ENCODE measurements at places on chromosomes 12 and 14.
A peak's percentile ranks its signal among the peaks of the same experiment; 100 is the strongest.

DNA sequence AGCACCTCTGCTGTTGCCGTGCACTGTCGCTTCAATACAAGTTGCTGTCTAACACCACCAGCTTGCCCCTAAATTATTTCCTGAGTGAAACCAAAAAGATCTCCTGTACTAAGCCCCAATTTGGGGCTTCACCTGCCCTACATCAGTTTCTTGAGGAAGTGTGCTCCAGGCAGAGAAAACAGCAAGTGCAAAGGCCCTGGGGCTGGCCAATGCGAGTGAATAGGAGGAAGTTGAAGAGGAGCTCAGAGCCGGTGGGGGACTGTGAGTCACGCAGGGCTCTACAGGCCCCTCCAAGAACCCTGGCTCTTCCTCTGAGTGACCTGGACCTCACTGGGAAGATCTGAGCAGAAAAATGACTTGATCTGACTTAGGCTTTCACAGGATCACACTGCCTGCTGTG lies 117.2 kb downstream of the IPO8 start:
- no peak for DNase-seq

- DNase-seq = no peak
These were observed 10.1 kb downstream of the PCNX4 start for GRCh38 chr14:60101786-60102185.

DNA sequence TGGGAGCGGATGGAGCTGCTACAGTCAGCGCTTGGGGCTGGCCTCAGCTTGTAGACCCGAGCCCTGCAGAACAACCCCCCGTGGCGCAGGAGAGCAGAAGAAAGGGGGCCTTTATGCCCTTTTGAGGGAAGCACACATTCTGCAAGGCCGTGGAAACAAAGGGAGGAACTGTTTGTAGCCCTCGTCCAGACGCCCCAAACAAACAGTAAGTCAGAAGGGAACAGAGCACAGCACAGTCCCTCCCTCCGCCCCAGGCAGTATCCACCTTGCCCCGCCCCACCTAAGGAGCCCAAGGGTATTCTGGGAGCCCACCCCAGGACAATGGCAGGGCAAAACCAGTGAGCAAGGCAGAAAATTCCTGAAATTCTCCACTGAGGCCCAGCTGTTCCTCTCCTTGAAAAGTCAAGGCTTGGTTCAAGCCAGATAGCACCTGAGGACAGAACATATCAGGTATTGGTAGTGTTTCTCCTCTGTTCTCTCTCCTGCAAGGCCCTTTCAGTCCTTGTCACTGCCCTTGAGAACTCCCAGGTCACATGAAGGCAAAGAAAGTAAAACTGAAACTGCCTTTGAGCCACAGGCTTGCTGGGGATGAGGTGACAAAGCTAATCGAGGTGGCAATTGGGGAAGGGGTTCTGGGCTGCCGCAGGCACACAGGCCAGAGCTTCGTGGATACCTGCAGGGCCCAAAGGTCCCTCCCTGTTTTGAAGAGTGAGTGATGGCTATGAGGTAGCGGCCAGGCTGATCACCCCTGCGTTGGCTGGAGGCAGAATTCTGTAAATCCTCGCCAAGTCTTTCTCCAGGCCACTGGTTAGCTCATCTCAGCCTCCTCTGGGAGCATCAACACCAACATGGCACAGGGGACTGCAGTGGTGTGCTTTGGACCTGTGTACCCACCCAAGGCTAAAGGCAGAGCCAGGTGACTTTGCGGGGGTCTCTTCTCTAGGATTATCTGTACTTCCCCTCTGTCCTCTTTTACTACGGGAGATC lies 499 bp downstream of the DGLUCY start:
- no peak for DNase-seq

DNA sequence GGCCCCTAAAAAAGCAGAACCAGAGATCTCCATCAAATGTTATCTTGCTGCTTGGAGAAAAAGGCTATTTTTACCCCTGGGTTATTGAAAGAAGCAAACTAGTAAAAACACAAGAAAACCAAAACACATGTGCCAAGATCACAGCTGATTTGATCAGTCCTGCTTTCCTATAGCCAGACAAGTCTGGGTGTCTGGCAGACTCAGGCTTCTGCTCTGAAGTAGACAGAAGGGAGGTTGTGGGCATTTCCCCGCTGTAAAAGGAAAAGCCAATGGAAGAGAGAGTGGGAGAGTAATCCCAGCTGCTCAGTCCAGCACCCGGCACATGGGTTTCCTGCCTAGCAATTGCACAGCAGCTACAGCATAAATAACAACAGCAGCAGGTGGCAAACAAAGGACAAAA lies 177.9 kb downstream of the PHLDA1 start:
- DNase-seq = peak; percentile 29

GRCh38 chr14:100972118-100972897 lies 68.8 kb upstream of the RTL1 start:
- DNase-seq = no peak

DNA sequence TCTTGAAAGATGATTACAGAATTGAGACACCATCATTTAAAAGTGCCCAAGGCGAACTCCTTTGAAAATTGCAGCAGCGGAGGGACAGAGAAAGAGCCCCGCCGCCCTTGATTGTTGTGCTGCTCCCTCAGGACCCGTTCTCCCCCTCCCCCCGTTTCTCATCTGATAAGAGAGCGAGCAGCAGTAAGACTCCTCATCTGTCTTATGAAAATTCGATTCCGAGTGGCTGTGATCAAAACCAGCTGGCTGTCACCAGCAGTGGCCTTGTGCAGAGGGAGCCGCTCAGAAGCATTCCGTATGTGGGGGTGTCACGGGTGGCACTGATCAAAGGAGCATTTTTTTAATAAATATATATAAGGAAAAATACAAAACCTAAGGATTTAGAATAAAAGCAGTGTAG lies 78.0 kb upstream of the GPATCH2L start:
- no peak for DNase-seq

- DNase-seq = no peak
These were observed 1.3 kb upstream of the GNPTAB start for GRCh38 chr12:101832030-101832429.

DNA sequence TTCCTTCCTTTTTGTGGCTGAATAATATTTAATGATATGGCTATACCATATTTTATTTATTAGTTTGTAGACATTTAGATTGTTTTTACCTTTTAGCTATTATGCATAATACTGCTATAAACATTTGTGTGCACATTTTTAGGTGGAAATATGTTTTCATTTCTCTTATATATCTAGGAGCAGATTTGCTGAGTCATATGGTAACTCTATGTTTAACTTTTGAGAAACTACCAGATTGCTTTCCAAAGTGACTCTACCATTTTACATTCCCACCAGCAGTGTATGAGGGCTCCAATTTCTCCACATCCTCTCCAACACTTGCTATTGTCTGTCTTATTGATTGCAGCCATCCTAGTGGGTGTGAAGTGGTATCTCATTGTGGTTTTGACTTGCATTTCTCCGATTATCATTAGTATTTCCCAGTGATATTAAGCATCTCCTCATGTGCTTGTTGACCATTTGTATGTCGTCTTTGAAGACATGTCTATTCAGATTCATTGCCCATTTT lies 160.2 kb downstream of the KICS2 start:
- no peak for DNase-seq

GRCh38 chr12:67693894-67694293 lies 45.3 kb downstream of the DYRK2 start:
- no peak for DNase-seq

GRCh38 chr12:108191938-108192337 lies 62.9 kb downstream of the WSCD2 start:
- no peak for DNase-seq

GRCh38 chr12:54356951-54357356 lies 7.3 kb downstream of the GPR84 start:
- DNase-seq = no peak

DNA sequence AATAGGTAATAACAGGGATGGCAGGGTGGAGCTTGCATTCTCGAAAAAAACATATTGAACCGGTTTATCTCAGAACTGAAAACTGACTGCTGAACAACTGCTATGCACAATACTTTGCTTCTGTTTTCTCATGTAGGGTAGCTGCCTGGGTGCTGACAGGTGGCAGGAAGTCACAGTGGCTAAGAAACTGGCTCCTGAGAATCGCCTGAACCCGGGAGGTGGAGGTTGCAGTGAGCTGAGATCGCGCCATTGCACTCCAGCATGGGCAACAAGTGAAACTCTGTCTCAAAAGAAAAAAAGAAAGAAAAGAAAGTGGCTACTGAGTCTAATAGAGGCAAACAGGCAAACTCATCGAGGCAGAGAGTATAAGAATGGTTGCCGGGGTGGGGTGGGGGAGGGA lies 113.1 kb downstream of the CCDC60 start:
- no peak for DNase-seq

DNA sequence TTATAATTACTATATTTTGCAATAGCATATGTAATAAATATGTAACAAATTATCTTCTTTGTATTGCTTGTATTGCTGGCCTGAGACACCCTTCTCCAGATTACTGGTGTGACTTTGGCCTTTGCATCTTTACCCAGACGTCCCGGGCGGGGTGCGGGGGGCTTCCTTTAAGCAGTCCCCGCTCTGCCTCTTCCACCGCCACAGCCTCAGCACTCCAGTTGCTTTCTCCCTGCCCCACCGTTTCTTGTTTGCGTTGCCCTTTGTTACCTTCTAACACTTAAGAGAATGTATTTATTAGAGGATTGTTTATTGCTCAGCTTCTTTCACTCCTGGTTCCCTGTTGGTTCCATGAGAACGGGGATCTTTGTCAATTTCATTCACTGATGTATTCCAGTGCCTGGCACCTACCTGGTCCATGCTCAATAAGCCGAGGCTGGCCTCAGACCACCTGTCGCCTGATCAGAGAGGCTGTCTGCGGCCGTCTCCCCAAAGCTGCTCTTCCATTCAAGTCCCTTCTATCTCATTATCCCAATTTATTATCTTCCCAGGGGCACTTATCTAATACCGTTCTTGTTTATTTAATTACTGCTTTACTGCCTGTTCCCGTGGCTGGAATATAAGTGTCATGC lies 100.5 kb upstream of the RFLNA start:
- no peak for DNase-seq

GRCh38 chr12:122614839-122615238 lies 87.8 kb downstream of the KNTC1 start:
- no peak for DNase-seq

DNA sequence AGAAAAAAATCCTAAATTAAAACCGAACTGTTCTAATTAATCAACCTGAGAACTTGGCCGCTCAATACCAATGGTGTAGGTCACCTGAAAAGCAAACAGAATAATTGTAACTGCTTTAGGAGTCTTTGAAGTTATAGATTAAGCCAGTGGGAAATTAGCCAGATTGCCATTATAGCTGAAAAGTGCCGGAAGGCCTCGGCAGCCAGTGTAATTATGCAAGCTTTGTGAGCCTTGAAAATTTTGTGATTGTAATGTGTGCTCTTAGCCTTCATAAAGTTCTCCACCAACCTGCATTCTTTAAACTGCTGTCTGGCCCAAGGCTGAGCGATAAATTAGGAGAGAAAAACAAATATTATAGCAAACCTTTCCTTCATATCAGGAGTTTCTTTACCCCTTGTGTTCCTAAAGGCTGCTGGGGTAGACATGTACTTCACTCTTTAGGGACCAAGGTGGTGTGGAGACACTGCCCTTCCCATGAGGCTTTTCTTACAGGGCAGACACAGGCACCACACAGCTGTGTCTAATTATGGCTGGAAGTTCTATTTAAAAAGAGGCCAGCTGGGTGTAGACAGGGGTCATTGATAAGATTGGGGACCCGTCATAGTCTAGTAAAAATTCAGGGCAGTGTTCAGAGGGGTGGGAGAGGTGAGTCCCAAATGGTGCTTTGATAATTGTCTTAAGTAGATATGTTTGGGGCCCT lies 991.2 kb downstream of the FLRT2 start:
- no peak for DNase-seq

- DNase-seq = no peak
These were observed 282.9 kb downstream of the ALG10 start for GRCh38 chr12:34305176-34305575.

DNA sequence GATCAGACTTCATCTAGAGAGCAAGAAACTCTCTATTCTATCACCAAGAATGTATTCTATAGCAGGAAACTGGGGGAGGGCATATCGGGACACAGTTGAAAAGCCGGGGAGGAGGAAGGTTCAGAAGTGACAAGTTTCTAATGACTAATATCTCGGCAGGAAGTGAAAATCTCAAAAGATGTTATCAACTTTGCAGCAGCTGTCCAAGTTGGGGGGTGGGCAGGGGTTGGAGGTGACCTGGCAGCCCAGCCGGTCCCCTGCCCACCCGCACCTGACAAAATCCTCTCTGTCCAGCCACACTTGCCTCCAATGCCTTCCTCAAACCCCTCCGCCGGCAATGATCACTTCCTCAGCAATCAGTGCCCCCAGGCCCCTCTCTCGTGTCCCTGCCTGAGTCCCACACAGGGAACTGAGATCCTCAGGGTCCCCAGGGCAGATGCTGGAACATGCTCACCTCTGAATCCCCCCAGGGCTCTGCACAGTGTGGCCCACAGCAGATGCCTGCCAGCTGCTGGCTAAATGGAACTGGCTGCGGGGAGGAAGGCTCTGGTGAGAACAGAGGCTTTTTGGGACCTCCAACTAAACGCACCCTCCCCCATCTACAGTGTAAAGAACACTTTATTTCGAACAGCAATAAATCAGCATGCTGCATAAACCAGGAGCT lies 43.9 kb downstream of the CCDC88C start:
- DNase-seq = no peak

- DNase-seq = no peak
These were observed 17.9 kb upstream of the FBXO34 start for GRCh38 chr14:55253276-55253675.

- peak; percentile 29 for DNase-seq
These were observed 4.4 kb downstream of the KMT2D start for GRCh38 chr12:49055978-49056754.

- DNase-seq = peak; percentile 72
These were observed 42.2 kb upstream of the ATP23 start for GRCh38 chr12:57899010-57899662.

DNA sequence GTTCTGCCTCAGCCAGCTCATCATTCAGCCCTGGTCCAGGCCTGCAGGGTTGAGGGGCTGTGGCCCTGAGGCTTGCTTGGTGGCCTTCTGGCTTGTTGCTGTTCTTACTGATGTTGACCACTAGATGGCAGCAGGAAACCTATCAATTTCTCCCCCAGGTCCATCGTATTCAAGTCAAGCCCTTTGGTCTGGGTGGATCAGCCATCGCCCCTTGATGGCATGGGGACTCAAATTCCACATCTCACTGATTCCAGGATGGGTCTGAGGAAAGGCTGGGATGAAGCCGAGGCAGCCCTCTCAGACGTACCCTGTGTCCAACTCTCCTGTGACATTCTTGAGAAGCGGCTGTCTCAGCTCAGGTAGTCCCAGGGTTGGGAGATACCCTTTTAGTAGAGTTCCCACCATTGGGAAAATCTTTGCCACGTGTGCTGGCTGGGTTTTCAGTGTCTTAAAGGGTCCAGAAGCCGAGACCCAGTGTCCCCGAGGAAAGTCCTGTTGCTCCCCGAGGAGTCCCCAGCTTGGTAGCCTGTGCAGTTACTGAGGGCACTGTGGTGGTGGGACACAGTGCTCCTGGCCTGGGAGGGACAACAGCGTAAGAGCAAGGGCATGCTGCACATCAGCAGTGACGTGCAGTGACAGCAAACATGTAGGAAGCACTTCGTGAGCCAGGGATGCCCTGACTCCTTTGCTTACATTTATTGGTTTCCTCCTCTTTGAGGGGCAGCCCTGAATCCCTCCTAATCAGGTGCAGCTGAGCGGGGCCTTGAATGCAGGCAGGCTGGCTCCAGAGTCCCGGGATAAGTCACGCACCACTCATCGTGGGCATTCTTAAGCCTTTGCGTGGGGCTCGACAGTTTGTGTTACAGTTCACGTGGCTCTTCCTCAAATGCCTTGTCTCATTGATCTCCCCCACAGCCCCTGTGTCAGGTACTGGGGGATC lies 58.6 kb downstream of the TSPAN9 start:
- DNase-seq = peak; percentile 68

GRCh38 chr14:35944847-35945246 lies 118.7 kb downstream of the BRMS1L start:
- DNase-seq = peak; percentile 39

All from NCI-H2081 (cell line).